ENCODE measurements at places on chromosomes 1 and 21.

- no peak for DNase-seq
Measured at GRCh38 chr1:12548279-12548972, 69.6 kb downstream of the DHRS3 start.

DNA sequence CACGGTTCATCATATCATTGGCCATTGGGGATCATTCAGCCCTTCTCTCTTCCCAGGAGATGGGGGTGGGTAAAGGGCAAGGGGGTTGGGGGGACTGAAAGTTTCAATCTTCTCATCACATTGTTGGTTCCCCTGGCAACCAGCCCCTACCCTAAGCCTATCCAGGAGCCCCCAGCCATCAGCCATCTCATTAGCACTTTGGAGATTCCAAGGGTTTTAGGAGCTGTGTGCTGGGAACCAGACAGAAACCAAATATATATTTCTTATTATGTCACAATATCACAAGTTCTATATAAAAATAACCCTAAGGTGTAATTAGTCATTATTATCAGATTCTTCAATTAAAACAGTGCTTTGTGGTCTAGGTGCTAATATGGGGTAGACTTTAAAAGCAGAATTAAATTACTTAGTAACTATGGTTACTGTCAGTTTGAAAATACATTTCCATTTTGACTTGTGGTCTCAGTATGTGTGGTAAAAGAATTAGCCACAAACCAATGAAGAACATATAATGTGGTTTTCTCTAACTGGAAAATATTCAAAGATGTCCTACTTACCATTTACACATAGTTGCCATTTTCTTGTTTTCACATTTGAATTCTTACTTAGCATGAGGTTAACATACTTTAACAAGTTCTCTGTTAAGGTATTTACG lies 28.1 kb downstream of the IL23R start:
- no peak for DNase-seq

DNA sequence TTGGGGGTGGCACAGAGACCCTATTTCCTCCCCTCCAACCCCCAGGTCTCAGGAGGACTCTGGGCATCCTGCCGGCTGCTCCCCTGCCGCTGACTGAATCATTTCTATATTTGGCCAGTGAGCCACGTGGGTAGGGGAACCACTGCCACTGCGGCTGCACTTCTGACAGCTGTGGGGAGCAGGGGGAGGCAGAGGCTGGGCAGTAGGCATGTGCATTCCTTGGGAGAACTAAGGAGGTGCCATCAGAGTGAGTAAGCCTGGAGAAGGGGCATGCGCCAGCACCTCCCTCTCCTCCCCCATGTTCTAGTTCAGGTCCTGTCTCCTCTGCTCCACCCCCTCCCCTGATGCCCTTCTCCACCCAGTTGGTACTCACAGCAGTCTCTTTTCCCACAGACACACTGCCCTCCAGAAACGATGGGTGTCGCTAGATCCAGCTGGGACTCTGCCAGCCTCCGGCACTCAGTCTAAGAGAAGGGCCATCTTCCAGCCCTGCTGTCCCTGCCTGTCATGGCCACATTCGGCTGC lies 12.0 kb downstream of the PPFIA4 start:
- no peak for DNase-seq

- DNase-seq, result no peak
Measured at GRCh38 chr21:42199868-42200463, 19.0 kb upstream of the ABCG1 start.

- DNase-seq, result no peak
Measured at GRCh38 chr1:118122234-118123004, 62.6 kb downstream of the SPAG17 start.

- no peak for DNase-seq
Measured at GRCh38 chr1:228315945-228316588, 90.6 kb downstream of the TRIM11 start.

DNA sequence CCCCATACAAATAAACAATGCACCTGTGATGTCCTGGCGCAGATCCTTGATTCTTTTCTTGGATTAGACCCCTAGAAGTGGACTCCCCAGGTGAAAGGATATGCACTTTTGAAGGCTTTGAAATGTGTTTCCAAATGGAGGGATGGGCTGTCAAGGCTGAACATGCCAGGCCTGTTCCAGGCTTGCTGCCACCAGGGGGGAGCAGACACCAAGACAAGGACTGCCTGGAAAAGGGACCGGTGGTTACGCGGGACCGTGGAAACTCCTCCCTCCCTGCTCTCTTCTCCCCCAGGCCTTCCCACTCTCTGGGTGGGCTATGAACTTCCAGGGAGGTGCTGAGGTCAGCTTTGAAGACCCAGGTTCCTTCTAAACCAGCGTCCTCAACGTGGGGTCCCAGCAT lies 12.7 kb downstream of the C1QB start:
- no peak for DNase-seq

DNA sequence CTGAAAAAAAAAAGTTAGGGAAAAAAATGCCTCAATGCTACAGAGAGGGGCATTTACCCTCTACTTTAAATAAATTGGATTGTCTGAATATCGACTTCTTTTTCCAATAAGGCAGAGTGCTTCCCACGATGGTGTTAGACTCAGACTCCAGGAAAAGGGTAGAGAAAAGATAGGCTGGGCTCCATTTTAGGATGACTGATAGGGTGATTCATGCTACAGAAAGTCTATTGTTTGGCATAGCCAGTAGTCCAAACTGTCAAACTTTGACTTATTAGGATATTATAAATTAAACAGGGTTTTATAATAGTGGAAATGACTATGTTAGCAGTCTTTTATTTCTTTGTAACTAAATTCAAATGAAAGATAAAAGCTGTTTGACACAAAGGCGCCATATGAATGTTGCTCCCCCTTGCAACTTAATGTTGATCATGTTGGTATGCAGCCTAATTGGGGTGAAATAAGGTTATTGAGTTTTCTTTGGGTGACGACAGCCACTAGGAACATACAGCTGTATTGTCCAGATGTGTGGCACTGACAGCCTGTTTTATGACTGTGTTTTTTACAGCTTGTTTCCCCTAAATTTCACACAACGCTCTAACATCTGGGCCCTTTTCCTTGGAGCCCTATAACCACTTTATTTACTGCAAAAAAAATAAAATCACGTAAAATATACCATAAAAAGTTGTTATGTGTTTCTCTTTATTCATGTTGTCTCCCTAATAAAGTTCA lies 69.3 kb downstream of the SPAG17 start:
- DNase-seq, result no peak

GRCh38 chr1:76288758-76289483 lies 214.4 kb downstream of the ST6GALNAC3 start:
- DNase-seq, result peak; percentile 48

GRCh38 chr1:2462819-2463218 lies 13.3 kb upstream of the PLCH2 start:
- no peak for DNase-seq

- DNase-seq, result no peak
Measured at GRCh38 chr1:46077644-46078043, 54.8 kb downstream of the PIK3R3 start.

DNA sequence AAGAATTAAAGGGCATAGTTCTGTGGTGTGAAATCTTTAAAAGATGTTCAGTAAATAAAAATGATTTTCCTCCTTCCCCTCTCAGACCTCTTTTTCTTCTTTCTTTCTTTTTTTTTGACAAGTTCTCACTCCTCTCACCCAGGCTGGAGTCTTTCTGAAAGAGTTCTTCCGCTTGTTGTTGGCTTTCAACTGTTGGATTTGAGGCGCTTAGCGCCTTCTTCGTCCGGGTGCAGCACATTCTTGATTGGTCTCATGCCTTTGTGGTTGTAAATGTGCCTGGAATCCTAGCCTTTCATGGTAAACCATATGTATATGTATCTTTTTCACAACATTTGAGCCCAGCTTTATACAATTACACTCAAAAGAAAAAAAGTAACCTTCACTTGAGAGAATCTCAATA lies 980 bp upstream of the METTL18 start:
- DNase-seq, result peak; percentile 13

DNA sequence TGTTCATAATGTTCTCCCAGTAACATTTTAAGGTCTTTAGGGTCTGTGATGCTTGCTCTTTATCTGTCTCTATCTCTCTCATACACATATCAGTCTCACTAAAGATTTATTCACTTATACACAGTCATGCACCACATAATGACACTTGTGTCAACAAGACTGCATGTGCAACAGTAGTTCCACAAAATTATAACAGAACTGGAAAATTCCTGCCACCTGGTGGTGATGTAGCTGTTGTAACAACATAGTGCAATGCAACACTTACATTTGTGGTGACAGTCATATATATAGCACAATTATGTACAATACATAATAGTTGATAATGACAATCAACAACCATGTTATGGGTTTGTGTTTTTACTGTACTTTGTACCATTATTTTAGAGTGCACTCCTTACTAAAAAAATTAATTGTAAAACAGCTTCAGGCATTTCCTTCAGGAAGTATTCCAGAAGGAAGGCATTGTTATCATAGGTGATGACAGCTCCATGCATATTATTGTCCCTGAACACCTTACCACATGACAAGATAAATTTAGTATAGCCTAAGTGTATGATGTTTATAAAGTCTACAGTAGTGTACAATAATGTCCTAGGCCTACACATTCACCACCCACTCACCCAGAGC lies 8.1 kb downstream of the TDRD5 start:
- no peak for DNase-seq

DNA sequence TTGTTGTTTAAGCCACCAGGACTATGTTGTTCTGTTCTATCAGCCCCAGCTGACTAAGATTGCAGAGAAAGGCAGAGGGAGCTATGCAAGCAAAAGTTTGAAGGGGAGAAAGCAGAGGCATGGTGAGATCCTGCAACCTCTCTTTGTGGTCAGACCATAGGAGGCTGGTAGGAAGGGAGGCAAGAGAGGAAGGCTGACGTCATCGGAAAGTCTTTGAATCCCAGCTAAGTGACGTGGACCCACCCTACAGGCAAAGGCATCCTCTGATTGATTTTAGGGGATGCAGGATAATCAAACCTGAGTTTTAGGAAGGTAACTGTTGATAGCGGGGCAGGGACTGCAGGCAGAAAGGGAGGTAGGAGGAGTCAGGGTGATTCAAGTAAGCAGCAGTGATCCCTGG lies 23.3 kb upstream of the TNNI1 start:
- DNase-seq, result no peak

GRCh38 chr1:201011616-201012015 lies 11.9 kb downstream of the KIF21B start:
- DNase-seq, result no peak

DNA sequence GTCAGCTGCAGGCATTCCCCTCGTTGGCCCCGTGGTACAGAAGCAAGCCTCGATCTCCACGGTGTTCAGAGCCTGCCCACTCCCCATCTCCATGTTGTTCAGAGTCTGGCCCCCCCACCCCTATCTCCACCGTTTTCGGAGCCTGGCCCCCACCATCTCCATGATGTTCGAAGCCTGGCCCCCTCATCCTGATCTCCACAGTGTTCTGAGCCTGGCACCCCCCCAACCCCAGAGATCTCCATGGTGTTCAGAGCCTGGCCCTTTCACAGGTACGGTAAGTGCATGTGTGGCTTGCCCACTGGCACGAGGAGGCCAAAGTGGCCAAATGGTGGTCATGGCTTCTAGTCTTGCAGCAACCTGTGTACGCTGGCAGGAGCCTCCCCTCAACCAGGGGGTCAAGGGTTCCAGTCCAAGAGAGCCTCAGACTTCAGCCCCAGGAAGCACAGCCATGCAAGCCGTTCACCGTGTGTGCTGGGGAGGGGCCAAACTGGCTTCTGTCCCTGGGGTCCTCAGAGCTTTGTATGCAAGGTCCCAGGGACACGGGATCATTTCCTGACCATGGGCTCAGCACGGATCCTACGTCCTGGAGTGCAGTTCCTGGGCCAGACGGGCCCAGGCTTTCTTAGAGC lies 13.3 kb upstream of the PCBP3 start:
- no peak for DNase-seq

DNA sequence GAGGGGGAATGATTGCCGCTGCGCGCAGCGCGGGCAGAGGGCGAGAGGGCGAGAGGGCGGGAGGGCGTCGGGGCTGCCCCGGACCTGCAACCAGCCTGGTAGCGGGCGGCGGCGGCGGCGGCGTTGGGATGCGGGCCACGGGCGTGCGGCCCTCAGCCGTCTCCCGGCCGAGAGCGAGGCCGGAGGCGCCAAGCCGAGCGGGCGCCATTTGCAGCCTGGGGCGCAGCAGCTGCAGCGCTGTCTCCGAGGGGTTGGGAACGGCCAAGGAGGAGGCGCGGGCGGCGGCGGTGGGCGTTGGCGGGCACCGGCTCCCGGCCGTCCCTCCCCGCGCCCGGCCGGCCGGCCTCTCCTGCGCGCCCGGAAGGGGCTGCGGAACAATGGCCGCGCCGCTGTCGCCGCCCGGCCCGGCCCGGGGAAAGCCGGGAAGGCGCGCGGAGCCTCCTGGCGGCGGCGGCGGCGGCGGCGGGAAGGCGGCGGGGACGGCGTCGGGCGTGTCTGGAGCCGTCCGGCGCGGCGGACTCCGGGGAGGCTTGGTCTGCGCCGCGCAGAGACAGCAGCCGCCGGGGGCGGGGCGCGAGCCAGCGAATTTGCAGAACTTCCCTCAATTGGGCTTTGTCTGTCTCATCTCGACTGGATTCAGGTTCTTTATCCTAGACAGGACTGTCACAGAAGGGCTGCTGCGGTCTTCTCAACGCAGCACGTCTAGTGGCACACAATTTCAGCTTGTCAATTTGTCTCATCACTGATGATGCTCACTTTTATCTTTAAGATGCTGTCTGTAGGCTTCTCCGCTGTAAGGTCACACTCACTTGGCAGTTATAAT lies 35.7 kb downstream of the ZBTB8B start:
- DNase-seq, result peak; percentile 19

DNA sequence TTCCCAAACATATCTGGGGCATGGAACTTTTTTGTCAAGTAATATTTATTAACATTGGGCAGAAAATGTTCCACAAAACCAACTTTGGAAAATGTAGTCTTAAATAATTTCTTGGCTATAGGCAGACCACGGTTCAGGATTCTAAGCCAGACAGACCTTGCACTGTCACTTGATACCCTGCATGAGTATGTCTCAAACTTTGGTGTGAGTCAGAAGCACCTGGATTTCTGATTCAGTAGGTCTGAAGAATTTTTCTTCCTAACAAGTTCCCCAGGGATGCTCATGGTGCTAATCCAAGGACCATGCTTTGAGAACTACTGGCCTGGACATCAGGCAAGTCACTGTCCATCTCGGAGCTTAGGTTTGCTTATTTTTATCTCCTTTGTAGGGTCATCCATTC lies 562.0 kb downstream of the PLPP3 start:
- no peak for DNase-seq

DNA sequence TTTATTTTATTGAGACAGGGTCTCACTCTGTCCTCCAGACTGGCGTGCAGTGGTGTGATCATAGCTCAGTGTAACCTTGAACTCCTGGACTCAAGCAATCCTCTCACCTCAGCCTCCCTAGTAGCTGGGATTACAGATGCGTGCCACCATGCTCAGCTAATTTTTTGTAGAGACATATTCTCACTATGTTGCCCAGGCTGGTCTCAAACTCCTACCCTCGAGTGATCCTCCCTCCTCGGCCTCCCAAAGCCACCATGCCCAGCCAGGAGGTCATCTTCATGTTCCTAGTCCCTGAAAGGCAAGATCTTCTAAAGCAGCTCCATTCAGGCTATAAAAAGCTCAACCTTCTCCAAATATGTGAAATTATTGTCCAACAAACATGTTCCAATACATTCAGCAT lies 53.9 kb downstream of the TOR1AIP2 start:
- DNase-seq, result no peak

- no peak for DNase-seq
Measured at GRCh38 chr1:200527670-200528069, 92.9 kb downstream of the KIF14 start.

GRCh38 chr1:53411541-53412152 lies 47.6 kb upstream of the DMRTB1 start:
- no peak for DNase-seq

GRCh38 chr1:145858238-145858900 lies 512 bp downstream of the PIAS3 start:
- peak; percentile 76 for DNase-seq

- DNase-seq, result no peak
Measured at GRCh38 chr1:92736395-92736794, 48.5 kb downstream of the EVI5 start.

Measured in thymus (tissue), 14 donors.